Activated T-helper 1 cell treated with Interleukin-2 at 50 U/mL for 16 hours (primary cell): ENCODE measurements at places on chromosomes 3 and 15.

DNA sequence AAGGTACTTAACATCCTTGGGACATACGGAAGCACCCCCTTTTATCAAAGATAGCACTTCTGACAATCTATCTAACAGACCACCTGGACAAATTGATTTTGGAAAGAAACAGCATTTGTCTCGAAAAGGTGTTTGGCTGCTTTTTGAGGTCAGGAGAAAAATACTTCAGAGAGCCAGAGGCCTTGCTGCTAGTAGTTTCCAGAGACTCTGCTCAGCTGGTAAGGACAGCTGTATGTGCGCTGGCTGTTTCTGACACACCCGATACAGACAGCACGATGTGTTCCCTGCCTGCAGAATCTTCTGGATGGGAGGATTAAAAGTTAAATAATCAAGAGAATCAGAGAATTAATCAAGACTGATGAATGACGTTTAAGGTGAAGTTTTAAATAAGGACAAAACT, 15.6 kb upstream of the GYG1 start:
- no peak for DNase-seq

DNA sequence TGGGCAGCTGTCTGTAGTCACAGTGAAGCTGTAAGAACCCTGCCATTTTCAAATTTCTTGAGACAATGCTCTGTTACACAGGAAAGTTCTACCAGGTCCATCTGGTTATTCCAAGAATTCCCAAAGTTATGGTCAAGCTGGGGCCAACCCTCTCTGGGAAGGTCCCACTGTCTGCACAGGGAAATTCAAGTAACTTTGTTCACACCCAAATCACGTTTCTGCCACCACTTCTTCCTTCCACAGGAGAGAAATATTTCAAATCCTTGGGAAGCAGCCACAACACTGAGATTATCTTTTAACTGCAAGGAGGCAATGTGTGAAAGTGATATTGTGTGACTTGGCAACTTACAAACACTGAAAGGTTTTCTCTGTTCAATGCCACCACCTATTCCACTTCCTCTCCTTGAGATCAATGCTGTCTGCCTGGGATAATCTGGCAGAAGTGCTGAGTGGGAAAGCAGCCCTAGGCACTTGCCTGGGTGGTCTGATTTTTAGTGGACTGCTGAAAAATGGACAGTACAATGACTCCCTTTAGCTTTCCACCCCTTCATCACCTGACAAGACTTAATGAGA, 5.6 kb downstream of the SCAMP2 start:
- DNase-seq: no peak

DNA sequence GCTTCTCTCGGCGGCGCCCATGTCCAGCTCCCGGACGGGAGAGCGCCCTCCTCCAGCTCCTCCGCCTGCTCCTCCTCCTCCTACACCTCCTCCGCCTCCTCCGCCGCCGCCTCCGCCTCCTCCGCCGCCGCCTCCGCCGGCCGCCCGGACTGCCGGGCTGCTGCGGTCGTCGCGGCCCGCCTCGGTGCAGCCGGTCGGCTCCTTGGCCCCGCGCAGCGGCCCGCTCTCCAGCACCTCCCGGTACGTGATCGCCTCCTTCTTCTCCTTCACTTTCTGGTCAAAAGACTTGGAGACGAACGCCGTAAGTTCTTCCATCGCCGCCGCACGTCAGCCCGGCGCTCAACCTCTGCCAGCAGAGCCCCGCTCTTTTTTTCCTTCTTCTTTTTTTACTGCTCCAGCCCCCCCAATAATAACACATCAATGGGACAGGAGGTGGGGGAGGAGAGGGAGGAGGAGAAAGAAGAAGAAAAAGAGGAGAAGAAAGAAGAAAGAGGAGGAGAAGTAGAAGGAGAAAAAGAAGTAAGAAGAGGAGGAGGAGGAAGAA, 438 bp downstream of the SHOX2 start:
- DNase-seq: no peak

DNA sequence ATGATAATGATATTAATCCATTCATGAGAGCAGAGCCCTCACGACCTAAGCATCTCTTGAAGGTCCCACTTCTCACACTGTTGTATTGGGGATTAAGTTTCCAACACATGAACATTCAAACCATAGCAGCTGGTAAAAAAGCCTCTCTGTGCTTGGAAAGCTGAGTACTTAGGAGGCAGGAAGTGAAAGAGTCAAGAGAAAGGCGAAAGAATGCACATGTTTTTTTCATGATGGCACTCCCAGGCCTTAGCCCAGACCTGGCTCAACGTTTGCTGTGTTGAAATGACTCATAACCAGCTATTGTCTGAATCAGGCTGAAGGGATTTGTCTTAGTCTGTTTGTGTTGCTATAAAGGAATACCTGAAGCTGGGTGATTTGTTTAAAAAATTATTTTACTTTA, 84.4 kb upstream of the RGMA start:
- DNase-seq: no peak

DNA sequence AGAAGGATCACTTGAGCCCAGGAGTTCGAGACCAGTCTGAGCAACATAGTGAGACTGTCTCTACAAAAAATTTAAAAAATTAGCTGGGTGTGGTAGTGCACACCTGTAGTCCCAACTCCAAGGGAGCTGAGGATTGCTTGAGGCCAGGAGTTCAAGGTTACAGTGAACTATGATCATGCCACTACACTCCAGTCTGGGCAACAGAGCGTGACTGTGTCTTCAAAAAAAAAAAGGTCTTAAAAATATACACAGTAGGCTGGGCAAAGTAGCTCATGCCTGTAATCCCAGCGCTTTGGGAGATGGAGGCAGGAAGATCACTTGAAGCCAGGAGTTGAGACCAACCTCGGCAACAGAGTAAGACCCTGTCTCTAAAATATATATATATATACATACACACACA, 11.2 kb upstream of the CAMK1 start:
- no peak for DNase-seq

GRCh38 chr15:50341616-50342136, 13.3 kb downstream of the GABPB1 start:
- no peak for DNase-seq

DNA sequence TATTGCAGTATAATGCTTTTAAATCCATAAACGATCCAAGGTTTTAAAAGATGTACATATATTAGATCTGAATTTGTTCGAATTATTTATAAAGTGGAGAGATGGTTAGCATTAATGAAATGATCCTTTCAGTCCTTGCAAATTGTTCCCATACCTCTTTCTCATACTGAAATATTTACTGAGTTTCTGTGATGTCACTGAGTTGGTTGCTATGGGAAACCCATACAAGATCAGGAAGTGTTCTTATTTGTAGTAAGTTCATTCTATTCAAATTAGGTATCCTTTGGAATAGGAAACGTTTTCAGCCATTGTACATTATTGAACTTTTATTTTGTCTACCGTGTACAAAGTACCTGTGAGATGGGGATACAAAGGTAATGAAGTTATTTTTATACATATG, 73.2 kb upstream of the CHL1 start:
- no peak for DNase-seq

DNA sequence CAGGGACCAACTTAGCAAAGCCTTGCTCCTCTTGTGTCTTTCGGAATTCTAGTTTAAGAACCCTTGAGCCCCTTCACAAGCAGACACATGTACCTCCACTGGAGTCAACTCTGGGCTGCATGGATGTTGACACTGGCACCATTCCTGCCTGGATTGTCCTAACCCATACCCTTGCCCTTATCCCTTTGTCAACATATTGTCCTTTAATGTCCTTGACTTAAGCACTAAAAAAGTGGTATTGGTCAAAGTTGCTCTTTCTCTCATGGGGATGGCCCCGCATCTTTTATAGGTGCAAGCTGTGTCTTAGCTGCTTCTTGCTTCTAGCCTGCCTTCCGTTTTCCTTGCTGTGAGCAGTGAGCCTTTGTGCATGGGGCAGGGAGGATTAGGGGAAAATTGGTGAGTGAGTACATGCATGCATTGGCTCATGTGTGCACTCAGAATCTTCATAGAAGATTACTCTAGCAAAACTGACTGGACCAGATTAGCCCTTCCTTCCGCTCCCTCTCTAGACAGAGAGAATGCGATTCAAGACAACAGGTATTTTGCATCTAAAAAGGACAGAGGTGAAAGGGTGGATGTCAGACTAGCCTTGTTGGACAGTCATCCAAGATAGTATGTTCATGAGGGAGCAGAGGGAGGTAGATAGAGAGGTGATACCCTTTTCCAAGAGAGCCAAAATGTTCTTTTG, 42.4 kb downstream of the TGFBR2 start:
- DNase-seq: no peak

DNA sequence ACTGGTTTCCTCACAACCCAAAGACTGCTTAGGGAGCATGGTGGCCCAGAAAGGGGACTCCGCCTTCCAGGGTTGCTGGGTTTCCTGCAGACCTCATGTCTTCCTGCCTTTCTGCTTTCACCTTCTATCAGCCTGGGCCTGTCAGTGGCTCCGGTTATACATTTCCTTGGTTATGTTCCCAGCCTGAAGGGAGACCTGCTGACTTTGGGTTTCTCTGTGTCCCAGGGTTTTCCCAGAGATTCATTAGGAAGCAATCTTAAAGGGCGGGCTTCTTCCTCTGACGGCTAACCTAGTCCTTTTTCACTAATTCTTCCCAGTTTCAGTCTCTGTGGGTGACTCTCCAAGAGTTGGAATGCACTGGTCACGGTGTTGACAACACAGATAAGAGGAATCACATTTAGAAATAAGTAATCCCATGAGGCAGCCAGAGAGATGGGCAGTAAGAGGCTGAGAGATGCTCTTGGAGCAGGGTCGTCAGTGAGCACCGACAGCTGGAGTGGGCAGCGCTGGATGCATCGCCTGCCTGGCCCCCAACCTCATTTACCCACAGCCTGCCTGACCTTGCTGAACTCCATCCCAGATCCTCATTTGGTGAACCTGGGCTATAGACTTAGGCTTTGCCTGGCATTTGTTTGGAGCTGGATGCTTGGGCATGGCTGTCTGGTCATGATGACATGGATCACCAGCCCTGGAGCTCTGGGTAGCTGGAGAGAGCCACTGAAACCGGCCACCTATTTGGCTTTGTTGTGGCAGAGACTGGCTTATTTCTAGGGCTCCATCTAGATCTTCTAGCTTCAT, 10.0 kb upstream of the EHD4 start:
- DNase-seq: no peak

GRCh38 chr15:83278191-83278590, 6.3 kb downstream of the BNC1 start:
- no peak for DNase-seq

- no peak for DNase-seq
Measured at GRCh38 chr15:67745073-67746006, 80.0 kb upstream of the SKOR1 start.

DNA sequence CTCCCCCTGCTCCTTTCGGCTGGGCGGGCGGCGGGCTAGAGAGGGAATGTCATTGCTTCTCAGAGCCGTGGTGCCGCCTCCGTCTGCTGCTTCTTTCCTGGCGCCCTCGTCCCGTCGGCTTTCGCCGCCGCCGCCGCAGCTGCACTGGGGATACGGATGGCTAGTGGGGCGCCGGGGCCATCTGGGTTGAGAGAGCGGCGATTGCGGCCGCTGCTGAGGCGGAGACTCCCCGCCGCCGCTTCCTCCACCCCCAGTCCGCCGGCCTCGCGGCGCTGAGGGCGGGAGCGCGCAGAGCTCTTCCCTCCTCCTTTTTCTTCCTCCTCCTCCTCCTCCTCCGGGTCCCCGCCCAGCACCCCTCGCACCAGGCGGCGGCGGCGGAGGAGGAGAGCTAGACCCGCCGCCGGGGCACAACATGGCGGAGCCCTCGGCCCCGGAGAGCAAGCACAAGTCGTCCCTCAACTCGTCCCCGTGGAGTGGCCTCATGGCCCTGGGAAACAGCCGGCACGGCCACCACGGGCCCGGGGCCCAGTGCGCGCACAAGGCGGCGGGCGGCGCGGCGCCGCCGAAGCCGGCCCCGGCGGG, at the start of gene STT3B:
STT3B (plus strand) TSS at position 339 of the 582 bp plus-strand sequence; CDS start at position 413, 74 bp downstream.
- DNase-seq: peak; percentile 73

DNA sequence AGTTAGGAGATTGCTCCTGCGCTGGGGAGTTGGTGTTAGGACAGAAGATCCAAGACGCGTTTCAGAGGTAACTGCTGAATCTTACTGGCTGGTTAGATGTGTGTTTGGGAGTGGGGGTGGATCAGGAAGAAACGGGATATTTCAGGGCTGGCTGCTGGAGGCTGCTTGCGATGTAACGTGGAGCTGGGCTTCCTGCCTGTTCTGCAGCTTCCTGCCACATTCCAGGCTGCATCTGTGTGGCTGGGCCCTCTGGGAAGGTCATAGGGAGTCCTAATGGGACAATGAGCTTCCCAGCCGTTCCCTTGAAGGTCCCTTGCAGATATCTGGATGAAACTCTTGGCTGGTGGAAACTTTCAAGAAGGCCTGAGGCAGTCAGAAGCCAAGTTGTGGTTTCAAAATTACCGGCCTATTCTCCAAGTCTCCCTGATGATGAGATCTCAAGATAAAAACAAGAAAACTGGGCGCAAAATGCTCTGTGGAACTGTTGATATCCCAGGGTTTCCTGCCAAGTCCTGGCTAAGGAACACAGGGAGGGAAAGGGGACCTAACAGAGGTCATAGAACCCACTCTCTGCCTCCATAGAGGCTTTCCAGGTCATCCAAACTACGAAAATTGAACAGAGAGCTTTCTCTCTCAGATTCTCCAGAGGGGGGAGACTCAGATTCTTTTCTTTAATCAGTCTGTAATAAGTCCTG, 67.0 kb downstream of the NOX5 start:
- DNase-seq: no peak

DNA sequence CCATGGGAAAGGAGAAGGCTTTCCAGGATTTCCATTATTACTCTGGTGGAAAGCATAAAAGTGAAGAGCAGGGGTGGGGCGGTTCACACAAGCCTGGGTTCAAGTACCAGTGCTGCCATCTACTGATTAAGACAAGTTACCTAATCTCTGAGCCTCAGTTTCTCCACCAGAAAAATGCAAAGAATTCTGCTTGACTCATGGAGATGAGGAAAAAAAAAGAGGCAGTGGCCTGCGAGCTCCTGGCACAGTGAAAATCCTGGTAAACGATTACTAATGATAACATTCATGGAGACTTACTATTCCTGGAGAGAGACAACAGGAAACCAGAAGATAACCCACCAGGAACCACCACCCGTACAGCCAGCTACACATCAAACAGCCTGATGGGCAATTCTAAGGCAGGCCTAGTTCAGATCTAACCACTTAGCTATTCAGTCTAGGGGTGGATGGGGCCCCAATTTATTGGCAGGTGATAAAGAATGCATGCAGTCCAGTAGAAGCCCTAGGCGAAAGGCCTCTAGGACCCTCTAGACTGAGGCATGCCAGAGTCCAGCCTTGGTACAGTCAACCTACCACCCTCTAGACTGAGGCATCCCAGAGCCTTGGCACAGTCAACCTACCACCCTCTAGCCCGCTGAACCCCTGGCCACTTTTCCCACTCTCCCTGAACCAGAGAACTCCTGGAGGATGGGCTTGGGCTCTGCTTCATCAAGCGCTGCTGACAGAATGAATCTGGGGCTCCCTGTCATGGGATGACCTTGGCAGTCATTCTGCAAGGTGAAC, 2.5 kb downstream of the AMOTL2 start:
- no peak for DNase-seq

GRCh38 chr3:108100906-108101660, 10.3 kb upstream of the CD47 start:
- DNase-seq: no peak

- no peak for DNase-seq
Measured at GRCh38 chr3:149145974-149146373, 16.5 kb downstream of the HPS3 start.

DNA sequence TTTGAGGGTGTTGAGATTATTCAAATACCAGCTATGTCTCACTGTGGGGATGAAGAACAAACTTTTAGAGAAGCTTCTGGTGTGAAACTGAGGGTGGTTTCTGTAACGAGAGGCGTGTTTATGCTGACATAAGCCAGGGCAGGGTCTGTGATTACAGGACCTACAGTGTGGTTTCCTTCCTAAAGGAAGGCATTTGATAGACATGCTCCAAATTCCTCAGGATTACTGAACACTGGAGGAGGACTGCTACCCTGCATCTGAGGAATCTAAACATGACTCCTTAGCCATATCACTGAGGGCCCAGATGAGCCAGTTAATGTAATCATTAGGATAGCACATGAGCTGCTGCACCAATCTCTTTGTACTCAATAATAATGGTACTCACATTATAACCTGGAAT, 328.4 kb upstream of the UMPS start:
- DNase-seq: no peak
